GM23248 (cell line): ENCODE measurements at places on chromosomes 16 and 17.

DNA sequence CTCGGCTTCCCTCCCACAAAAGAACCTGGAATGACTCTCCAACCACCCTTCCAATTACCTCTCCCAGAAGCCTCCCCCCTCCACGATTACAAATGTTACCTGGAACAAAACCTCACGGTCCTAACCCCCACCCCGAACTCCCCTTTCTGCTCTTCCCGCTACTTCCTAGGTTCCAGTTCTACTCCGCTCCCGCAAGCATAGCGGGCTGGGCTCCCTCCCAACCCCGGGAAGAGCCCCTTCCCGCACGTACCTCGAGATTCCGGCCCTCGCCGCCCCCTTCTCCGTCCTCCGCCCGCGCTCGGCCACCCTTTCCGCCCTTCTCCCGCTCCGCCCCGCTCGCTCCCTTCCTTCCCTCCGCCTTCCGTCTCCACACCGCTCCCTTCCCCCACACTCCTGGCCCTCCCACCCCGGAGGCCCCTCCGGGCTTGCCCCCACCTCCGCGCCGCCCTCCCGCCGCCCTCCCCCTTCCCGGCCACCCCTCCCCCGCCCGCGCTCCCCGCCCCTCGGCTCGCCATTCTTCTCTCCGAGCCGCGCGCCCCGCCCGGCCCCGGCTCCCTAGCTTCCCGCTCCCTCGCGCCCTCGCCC is 457 bp downstream of the CHTF8 start:
- DNase-seq: peak; percentile 82

DNA sequence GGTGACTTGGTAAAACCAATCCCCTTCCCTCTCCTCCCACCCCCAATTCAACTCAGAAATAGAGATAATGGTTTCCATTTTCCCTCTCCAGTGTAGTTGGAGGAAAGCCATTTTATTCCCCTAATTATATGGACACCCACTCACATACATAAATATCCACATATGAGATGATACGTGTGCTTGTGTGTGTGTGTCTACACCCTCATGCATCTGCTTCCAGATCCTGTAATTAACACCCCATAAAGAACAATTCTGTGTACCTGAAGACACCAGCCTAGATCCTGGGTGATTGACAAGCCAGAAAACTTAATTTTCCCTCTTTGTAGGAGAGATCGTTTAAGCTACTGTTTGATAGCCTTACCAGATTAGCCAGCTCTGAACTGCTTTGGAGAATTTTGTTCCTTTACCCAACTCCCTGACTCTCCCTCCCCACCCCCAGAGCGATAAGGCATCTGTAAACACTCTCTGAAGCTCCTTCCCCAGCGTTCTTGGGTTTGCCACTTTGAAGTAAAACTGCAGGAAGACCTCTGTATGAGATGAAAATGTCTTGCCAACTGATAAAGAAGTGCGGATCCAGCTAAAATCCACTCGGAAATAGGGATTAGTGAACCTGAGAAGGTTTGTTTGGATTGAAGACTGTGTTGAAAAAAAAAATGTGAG is 175.7 kb downstream of the RGS9 start:
- no peak for DNase-seq

DNA sequence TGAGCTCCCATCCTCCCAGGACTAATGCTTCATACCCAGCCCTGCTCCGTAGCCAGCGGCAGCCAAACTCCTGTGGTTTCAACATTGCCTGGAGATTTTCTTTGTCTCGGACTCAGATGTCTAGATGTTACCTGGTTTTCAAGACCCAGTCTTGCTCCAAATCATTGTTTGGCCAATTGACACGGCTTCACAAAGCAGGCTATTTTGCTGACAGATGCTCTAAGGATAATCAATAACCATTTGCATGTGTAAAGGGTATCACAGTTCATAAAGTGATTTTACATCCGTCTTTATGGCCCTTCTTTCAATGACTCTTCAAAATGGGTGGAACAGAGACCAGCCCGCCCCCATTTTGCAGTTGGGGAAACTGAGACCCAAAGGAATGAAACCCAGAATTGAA is 153.4 kb downstream of the SALL1 start:
- no peak for DNase-seq

DNA sequence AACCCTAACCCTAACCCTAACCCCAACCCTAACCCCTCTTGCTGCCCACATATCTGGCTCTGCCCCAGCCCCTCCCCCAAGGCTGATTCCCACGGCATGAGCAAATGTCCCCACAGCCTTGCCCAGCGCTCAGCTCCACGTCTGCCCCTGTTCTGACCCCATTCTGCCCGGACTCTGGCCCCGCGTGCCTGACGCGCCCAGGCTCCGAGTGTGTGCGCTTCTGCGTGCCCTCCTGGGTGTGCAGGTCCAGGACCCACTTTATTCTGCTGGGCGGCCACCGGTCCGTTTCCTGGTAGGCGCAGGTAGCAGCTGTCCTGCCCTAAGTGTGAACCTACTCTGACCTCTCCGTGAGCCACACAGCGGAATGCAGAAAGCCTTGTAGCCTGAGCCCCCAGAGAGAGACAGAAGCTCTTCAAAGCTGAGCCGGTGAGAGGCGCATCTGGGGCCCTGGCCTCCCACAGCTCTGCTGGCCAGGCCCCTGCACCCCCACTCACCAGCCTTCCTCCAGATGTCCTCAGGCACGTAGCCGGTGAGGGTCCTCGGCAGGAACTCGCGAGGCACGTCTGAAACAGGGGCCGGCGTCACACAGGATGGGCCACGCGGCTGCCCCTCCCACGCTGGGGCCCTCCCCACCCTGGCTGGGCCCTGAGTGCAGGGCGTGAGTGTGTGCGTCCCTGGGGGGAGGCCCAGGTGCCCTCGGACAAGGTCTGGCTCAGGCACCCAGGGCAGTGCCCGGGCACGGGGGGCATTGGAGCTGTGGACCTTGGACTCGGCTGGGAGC is 14.0 kb upstream of the PABPN1L start:
- DNase-seq: no peak

DNA sequence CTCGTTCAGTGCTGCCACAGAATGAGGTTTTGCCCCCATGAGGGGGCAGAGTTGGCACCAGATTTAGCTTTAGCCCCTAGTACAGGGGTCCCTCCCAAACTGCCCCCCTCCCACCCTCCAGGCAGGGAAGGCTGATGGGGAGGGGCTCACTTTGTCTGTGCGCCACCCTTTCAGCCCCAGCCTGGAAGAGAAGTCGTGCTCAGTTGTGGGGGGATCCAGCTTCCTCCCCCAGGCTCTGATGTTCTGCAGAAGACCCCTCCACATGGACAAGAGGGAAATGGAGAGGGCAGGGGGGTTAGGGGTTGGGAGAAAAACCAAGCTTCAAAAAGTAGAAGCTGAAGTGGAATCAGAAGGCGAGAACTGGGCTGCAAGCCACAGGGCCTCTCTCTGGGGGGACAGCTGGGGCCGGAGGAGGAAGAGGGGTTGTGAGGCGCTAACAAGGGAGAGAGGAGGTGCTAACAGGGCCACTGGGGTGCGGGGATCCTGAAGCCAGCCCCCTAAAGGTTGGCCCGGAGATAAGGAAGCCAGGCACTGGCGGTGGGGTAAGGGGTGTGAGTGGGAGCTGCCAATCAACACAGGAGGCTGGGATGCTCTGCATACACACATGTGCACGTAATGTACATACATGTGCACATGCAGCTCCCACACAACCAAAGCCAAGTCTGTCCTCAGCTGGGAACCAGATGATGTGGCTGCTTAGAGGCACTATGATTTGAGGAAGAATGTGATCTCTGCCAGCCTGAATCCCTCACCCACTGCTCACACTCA is 7.0 kb upstream of the TMEM92 start:
- DNase-seq: peak; percentile 78

GRCh38 chr17:36879624-36880131 is 57.6 kb upstream of the LHX1 start:
- no peak for DNase-seq

DNA sequence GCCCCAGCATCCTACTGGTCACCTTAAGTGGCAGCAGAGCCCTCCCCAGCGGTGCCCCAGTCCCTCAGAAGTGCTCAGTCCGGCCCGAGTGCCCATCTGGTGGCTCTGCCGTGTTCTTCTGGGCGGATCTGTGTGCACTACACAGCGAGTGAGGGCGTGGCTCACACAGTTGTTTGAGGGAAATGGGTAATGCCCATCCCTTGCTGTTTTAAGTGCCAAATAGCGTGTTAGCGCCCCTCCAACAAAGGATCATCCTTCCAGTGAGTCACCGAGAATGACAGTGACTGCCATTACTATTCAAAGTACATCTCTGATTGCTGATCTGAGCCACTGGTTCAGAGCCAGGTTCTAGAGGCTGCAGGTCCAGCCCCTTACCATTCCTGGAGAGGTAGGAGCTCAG is 152.0 kb downstream of the LGALS9B start:
- DNase-seq: no peak

DNA sequence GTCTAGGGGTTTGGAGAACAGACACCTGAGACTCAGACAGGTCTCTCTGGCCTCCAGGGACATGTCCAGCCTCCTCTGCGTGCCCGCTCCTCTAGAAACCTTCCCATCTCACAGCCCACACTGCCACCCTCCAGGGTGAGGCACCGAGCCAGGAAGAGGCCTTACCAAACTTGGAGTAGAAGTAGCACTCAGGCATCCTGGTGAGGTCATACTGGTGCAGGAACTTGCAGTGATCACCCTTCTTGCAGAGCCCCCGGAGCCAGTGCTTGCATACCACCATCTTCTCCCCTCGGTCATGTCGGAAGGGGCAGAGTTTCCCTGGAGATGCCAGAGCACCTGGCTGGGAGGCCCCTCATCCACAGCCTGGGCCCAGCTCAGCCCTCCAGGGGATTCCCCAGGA is 4.2 kb downstream of the CPSF4L start:
- DNase-seq: no peak

DNA sequence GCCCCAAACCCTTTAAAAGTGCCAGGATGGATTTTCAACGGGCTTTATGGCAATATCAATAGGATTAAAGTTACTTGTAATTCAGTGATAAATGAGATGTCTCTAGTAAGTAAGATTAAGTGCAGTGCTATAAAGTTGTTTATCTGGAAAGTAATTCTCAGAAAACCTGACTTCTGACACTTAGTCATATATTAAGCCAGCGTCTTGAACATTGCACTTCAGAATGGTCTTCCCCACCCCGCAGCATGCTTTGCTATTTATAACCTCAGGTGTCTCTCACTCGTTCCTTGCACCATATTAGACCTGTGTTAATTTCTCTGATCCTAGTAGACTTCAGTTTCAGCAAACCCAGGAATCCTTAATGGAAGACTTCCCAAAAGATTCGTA is 2.1 kb upstream of the MAF start:
- DNase-seq: no peak

GRCh38 chr17:36740157-36740556 is 138.8 kb downstream of the MRM1 start:
- no peak for DNase-seq

DNA sequence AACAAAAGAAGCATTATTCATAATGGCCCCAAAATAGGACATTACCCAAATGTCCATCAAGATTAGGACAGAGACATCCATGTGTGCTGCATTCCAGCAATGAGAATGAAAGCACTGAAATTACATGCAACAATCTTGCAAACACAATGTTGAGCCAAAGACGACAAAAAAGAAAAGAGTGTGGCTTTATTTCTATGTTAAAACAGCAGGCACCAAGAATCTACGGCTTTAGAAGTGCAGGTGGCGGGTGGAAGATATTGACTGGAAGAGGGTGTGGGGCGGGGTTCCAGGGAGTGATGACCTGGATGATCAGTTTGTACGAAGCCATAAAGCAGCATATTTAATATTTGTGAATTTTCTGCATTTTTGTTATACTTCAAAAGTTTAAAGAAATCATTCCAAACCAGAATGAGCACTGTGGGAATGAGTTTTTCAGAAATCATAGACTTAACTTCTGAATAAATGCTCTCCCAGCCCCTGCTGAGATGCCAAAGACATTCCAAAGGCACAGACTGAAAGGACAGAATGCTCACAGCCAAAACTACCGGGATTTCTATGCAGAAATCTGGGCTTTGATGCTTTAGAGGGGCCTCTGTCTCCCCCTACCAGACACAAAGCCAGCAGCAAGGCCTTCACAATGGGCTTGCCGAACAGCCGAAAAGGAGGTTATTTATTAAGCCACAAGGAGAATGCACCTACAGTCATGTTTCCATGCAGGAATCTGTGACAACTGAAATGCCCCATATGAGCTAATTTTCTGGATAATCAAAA is 361.6 kb downstream of the GRIN2A start:
- no peak for DNase-seq

GRCh38 chr16:90018652-90019542 is at the start of gene DBNDD1:
Gene DBNDD1, minus strand, starts transcription at chr16:90019456. Its CDS starts 115 bp downstream, at chr16:90019341.
- DNase-seq: peak; percentile 24

DNA sequence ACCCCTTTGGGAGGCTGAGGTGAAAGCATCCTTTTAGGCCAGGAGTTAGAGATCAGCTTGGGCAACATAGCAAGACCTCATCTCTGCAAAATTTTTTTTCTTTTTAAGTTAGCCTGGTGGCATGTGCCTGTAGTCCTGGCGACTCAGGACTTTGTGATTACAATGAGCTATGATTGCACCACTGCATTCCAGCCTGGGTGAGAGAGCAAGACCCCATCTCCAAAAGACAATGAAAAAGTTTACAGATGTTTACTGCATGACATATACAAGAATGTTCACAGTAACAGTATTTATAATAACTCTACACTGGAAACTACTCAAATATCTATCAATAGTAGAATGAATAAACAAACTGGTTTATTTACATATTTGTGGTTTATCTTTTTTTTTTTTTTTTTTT is 33.1 kb upstream of the CCL22 start:
- DNase-seq: peak; percentile 44

GRCh38 chr17:7004398-7005253 is 7.8 kb upstream of the RNASEK start:
- DNase-seq: peak; percentile 74

DNA sequence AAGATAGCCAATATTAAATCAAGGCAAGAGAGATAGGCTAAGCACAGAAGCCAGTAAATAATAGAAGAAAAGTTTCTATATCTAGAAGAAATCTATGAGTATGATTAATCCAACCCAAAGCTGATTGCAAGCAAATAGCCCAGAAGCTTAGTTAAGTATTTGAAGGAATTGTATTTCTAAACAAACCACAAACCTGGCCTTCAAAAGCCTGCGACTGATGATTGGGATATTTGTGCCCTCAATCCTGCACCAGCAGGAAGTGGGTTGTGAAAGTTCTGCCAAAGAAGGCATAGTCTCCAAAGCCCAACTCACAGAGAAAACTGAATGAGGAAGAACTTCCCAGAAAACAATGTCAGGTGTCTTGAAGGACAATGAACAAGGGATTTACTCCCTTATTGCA is 114.5 kb upstream of the C17orf78 start:
- DNase-seq: peak; percentile 11

GRCh38 chr17:48995974-48996721 is 1.0 kb upstream of the IGF2BP1 start:
- DNase-seq: peak; percentile 47

DNA sequence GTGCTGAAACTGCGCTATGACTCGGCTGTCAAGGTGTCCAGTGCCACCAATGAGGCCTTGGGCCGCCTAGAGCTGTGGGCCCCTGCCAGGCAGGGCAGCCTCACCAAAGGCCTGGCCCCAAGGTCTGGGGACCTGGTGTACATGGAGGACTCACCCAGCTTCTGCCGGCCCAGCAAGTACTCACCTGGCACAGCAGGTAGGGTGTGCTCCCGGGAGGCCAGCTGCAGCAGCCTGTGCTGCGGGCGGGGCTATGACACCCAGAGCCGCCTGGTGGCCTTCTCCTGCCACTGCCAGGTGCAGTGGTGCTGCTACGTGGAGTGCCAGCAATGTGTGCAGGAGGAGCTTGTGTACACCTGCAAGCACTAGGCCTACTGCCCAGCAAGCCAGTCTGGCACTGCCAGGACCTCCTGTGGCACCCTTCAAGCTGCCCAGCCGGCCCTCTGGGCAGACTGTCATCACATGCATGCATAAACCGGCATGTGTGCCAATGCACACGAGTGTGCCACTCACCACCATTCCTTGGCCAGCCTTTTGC is 25.0 kb downstream of the WNT9B start:
- DNase-seq: no peak

- peak; percentile 35 for DNase-seq
Measured at GRCh38 chr16:11794996-11795886, 1.8 kb downstream of the ZC3H7A start.
